ENCODE measurements at places on chromosomes 5 and 9.

GRCh38 chr5:137521246-137521645 lies 22.1 kb upstream of the SPOCK1 start:
- no peak for DNase-seq

GRCh38 chr5:94461131-94461530 lies 157.3 kb downstream of the KIAA0825 start:
- no peak for DNase-seq

- no peak for DNase-seq
Measured at GRCh38 chr9:106575823-106576222, 287.1 kb upstream of the ZNF462 start.

GRCh38 chr9:70581214-70581954 lies 166.9 kb upstream of the KLF9 start:
- no peak for DNase-seq

DNA sequence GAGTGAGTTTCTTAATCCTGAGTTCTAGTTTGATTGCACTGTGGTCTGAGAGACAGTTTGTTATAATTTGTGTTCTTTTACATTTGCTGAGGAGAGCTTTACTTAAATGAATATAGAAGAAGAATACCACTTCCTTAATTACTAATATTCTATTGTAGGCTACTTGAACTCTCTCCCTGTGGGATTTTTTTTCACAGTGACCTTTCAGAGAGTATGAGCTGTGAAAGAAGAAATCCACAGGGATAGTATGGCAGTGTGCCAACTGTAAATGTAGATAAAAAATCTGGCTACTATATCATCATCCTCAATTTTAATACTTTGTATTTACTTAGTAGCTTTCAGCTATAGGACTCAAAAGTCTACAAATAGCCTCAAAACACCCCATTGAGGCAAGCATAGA lies 67.3 kb downstream of the COMMD10 start:
- no peak for DNase-seq

- DNase-seq = no peak
Measured at GRCh38 chr5:142403583-142403982, 78.8 kb upstream of the SPRY4 start.
